ENCODE measurements at places on chromosomes 6 and 20. TPM values are rescaled to one million over a fixed set of nuclear protein-coding genes. Genes with fewer than 3 reads are reported as not detected.

COL21A1 gene
- 6.1 TPM for total RNA-seq

IL17A gene
- not detected for total RNA-seq

GMDS gene
- total RNA-seq: 35.7 TPM

GRCh38 chr20:1313236-1313964 lies 15.5 kb downstream of the SDCBP2 start:
- no peak overlapping the region for H3K27ac ChIP-seq
- peaks cover 12% of the 10 kb centered on the region for H3K27me3 ChIP-seq
- DNase-seq: peak; percentile 91
- 0 out of 2 replicates have a peak, but pooled peaks cover 5% of the 10 kb centered on the region for H3K4me1 ChIP-seq

GRCh38 chr6:155036907-155037306 lies 41.8 kb downstream of the TIAM2 start:
- no peaks in the 10 kb centered on the region for H3K27me3 ChIP-seq
- peak overlapping the region; percentile 50 for H3K27ac ChIP-seq
- H3K4me1 ChIP-seq: peaks cover 25% of the 10 kb centered on the region

GRCh38 chr6:158611541-158612370 lies 32.8 kb downstream of the DYNLT1 start:
- H3K4me3 ChIP-seq: peak overlapping the region; percentile 12
- H3K4me1 ChIP-seq: peaks cover 9% of the 10 kb centered on the region
- DNase-seq: peak; percentile 98
- H3K27ac ChIP-seq: peak overlapping the region; percentile 95
- 0 out of 2 replicates have a peak, but pooled peaks cover 3% of the 10 kb centered on the region for H3K36me3 ChIP-seq
- H3K27me3 ChIP-seq: no peaks in the 10 kb centered on the region

DNA sequence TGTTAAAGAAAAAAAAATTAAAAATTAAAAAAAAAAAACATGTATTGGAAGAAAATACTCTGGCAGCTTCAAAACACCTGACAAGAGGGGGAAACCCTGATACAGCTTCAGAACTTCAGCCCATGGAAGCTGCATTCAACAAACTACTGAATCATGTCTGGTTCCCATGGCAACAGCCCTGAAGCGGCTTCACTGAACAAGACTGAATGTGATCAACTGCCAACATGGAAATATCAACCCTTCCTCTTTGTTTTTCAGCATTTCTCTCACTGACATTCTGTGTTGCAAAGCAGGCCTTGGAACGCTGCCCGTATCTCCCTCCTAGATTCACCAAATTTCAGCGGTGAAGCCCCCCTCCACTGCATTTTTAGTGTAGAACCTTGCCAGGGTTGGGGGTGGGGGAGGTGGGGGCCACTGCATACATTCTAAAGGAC lies 91.3 kb upstream of the SHLD1 start:
- H3K4me3 ChIP-seq: no peak overlapping the region
- no peaks in the 10 kb centered on the region for H3K27me3 ChIP-seq
- H3K36me3 ChIP-seq: no peaks in the 10 kb centered on the region
- H3K27ac ChIP-seq: no peak overlapping the region

DNA sequence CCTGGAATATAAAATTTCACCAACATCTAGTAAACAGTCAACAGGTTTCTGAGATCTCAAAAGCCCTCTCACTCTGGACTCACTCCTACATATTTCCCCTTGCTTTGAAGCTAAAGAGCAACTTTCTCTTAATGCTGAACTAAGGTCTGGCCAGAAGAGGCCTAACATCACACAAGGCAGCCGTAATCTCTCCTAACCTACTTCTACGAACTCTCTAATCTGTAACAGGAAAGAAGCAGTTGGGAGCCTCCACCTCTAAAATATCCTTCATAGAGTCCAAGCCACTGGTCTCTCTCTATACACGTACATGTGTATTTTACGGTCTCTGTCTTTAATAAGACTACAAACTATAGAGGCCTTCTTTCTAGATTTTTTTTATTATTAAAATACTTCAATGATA lies 72.0 kb downstream of the REV3L start:
- H3K36me3 ChIP-seq: no peaks in the 10 kb centered on the region
- H3K4me3 ChIP-seq: no peak overlapping the region
- no peak for DNase-seq
- H3K27ac ChIP-seq: no peak overlapping the region
- no peaks in the 10 kb centered on the region for H3K4me1 ChIP-seq

GRCh38 chr20:22525821-22526220 lies 58.6 kb downstream of the FOXA2 start:
- H3K27me3 ChIP-seq: no peaks in the 10 kb centered on the region
- no peak overlapping the region for H3K4me3 ChIP-seq
- DNase-seq: no peak
- no peak overlapping the region for H3K27ac ChIP-seq
- peaks cover 21% of the 10 kb centered on the region for H3K4me1 ChIP-seq

- no peaks in the 10 kb centered on the region for H3K4me1 ChIP-seq
- no peaks in the 10 kb centered on the region for H3K27me3 ChIP-seq
- peaks cover 7% of the 10 kb centered on the region for H3K36me3 ChIP-seq
- no peak for DNase-seq
Observed at GRCh38 chr20:48956052-48956451, 34.5 kb downstream of the ARFGEF2 start.

DNA sequence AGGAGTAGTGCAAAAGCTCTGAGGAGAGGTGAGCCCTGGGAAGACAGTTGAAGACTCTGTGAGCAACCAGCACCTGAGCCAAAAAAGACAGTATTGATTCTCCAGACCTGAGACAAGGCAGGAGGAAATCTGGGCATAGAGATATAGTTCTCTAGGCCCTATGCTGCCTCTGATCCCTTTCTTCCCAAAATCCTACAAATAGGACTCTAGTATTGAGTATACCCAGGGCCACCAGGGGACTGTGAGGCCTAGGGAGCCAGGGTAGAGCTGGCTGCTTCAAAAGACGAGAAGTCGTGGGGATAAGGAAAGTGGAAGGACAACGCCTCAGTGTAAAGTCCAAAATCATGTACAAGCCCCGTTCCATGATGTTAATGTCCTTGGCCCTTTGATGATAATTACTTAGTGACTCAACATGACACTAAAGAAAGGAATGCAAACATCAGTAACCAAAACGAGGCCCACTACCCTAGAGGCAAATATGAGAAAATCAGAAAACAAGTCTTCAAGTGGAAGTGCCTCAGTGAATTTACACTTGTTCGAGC lies 197.3 kb upstream of the PROKR2 start:
- no peak for DNase-seq
- no peak overlapping the region for H3K4me3 ChIP-seq
- no peaks in the 10 kb centered on the region for H3K4me1 ChIP-seq

Data from GM23338 (cell line).